Sigmoid colon (tissue), 7 donors: ENCODE measurements at places on chromosomes 2 and 18. TPM values are rescaled to one million over a fixed set of nuclear protein-coding genes. Genes with fewer than 3 reads are reported as not detected.

DNA sequence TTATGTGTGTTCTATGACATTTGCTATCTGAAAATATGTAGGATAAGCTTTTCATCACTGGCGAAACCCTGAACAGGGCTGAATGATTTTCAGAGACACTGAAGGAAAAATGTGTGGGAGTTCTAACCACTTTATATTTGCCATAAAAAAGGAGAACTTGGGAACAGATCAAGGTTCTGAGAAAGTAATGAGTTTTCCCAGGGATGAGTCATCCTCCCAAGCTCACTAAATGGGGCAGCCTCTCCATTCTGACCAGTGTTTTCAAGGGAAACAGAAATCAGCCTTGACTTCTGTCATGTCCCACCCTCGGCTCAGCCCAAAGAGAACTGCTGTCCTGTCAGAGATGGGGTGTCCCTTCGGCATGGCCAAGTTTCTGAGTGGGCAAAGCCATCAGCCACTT, 2109.8 kb upstream of the CELF4 start:
- H3K27me3 ChIP-seq, result no peaks in the 10 kb centered on the region
- H3K4me1 ChIP-seq, result no peaks in the 10 kb centered on the region
- H3K4me3 ChIP-seq, result no peak overlapping the region

DNA sequence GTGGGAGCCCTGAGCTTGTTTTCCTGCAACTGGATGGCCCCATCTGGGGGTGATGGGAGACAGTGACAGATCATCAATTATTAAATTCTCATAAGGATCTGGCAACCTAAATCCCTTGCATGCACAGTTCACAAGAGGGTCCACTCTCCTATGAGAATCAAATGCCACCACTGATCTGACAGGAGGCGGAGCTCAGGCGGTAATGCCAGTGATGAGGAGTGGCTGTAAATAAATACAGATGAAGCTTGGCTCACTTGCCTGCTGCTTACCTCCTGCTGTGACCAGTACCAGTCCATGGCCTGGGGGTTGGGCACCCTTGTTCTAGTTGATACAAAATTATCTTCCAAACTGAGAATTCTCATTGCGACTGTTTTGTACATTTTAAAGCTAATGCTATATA, 258.6 kb downstream of the CTNNA2 start:
- no peaks in the 10 kb centered on the region for H3K27me3 ChIP-seq
- no peaks in the 10 kb centered on the region for H3K4me1 ChIP-seq
- no peak overlapping the region for H3K4me3 ChIP-seq
- H3K27ac ChIP-seq, result no peak overlapping the region
- DNase-seq, result no peak
- no peaks in the 10 kb centered on the region for H3K36me3 ChIP-seq

DNA sequence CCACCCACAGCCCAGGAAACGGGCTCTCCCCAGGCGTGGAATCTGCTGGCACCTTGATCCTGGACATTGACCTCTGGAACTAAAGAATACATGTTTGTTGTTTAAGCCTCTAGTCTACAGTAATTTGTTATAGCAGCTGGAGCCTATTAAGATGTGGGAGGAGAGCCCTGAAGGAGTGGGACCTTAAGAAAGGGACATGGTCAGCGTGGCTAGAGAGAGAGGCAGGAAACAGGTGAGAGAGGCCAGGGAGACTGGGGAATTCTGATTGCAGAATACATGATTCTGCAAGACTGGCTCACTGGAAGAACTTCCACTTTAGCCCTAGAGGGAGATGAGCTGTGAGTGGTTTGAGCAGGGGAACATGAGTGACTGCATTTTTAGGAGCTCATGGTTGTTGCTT, 83.2 kb downstream of the CD8B2 start:
- no peak for DNase-seq
- H3K27ac ChIP-seq, result no peak overlapping the region
- no peaks in the 10 kb centered on the region for H3K27me3 ChIP-seq
- H3K36me3 ChIP-seq, result no peaks in the 10 kb centered on the region
- no peak overlapping the region for H3K4me3 ChIP-seq
- H3K4me1 ChIP-seq, result peaks cover 8% of the 10 kb centered on the region

- no peak overlapping the region for H3K4me3 ChIP-seq
- H3K36me3 ChIP-seq, result no peaks in the 10 kb centered on the region
Observed at GRCh38 chr2:28736034-28736433, 15.6 kb upstream of the PPP1CB start.

GDF7 gene
- 1.6 TPM for total RNA-seq
